ENCODE measurements at places on chromosomes 2 and 18. TPM values are rescaled to one million over a fixed set of nuclear protein-coding genes. Genes with fewer than 3 reads are reported as not detected.

REG3A gene
- not detected for total RNA-seq

BCL11A gene
- total RNA-seq: 0.30 TPM

LIMS3 gene
- total RNA-seq: 0.59 TPM

ERMN gene
- 0.57 TPM for total RNA-seq

PSD4 gene
- total RNA-seq: 222 TPM

NEU4 gene
- total RNA-seq: not detected

PDE1A gene
- not detected for total RNA-seq

XIRP2 gene
- not detected for total RNA-seq

EIPR1 gene
- total RNA-seq: 42.7 TPM

CIB4 gene
- total RNA-seq: not detected

LYPD6B gene
- not detected for total RNA-seq

YPEL5 gene
- 35.2 TPM for total RNA-seq

R3HDM1 gene
- total RNA-seq: 57.8 TPM

CPSF3 gene
- 79.6 TPM for total RNA-seq

RNF125 gene
- total RNA-seq: 23.6 TPM

KHK gene
- 14.1 TPM for total RNA-seq

POU3F3 gene
- not detected for total RNA-seq

AGXT gene
- total RNA-seq: not detected

EFHD1 gene
- total RNA-seq: 0.51 TPM

ANKRD30BL gene
- total RNA-seq: not detected

ASB1 gene
- 41.8 TPM for total RNA-seq

RAB17 gene
- total RNA-seq: not detected

HRH4 gene
- total RNA-seq: not detected

HOXD10 gene
- not detected for total RNA-seq

PCARE gene
- total RNA-seq: not detected

DSEL gene
- total RNA-seq: 0.15 TPM

CPLX4 gene
- not detected for total RNA-seq

CETN1 gene
- total RNA-seq: not detected

PSMD1 gene
- total RNA-seq: 159 TPM

NOSTRIN gene
- total RNA-seq: not detected

ST6GAL2 gene
- not detected for total RNA-seq

CRIM1 gene
- 18.2 TPM for total RNA-seq

ELOA2 gene
- not detected for total RNA-seq

UGT1A6 gene
- not detected for total RNA-seq

FN1 gene
- 0.08 TPM for total RNA-seq

TMEM198 gene
- 7.1 TPM for total RNA-seq

QPCT gene
- total RNA-seq: 6.6 TPM

NR4A2 gene
- total RNA-seq: 34.7 TPM

CYTIP gene
- 245 TPM for total RNA-seq

STARD6 gene
- 0.23 TPM for total RNA-seq

GRHL1 gene
- total RNA-seq: 0.40 TPM
